ENCODE measurements at places on chromosomes 5 and 9.

GRCh38 chr5:180090769-180091546, 19.4 kb upstream of the RNF130 start:
- DNase-seq, result no peak

DNA sequence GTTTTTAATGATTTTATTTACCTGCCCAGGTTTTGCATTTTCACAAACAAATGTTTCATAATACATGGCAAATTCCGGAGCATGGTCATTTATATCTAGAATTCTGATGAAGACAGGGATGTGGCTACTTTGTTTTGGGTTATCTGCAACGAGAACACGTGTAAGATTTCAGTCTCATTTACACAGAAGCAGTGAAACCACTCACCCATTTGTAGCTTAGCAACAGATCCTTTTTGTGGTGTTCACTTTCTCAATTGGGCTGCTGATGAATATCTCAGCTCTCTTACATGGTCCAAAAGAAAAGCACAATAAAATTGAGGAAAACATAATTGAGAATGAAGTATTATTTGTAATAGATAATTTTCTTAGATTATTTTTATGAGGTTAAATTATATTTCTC, 148.6 kb downstream of the CDH9 start:
- DNase-seq, result no peak

GRCh38 chr5:17042041-17042440, 106.0 kb upstream of the MYO10 start:
- peak; percentile 60 for DNase-seq

DNA sequence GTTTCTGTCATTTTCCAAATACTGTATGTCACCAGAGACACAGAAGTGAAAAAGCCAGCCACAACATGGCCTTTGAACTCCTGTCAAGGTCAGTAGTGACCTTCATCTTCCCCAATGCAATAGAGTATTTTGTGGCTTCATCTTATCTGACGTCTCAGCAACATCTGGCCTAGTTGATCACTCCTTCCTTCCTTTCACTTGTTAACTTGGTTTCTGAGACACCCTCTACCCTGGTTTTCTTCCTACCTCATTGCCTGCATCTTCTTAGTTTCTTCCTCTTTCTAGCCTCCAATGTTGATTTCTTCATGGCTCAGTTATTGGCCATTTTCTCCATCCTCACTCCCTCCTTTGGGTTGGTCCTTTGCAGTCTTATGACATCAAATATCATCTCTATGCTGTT, 36.3 kb downstream of the GLIS3 start:
- DNase-seq, result no peak

DNA sequence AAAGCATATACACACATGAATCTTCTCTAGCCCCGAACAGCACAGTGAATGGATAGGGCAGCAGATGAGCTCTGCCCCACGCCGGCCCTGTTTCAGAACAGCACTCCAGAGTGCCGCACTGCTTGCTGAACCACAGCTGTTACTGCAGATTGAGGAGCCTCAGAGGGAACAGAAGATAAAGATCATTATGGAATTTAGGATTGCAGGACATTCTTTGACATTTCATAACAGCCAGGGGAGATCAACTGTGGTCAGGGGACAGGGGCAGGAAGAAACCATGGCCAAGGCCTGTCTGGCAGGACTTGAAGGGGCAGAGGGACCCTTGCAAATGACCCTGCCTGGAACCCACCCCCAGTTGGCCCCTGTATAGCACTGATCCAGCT, 20.6 kb downstream of the IRF1 start:
- DNase-seq, result no peak

- DNase-seq, result peak; percentile 53
These were observed 408.3 kb downstream of the DMRT2 start for GRCh38 chr9:1458503-1458902.

DNA sequence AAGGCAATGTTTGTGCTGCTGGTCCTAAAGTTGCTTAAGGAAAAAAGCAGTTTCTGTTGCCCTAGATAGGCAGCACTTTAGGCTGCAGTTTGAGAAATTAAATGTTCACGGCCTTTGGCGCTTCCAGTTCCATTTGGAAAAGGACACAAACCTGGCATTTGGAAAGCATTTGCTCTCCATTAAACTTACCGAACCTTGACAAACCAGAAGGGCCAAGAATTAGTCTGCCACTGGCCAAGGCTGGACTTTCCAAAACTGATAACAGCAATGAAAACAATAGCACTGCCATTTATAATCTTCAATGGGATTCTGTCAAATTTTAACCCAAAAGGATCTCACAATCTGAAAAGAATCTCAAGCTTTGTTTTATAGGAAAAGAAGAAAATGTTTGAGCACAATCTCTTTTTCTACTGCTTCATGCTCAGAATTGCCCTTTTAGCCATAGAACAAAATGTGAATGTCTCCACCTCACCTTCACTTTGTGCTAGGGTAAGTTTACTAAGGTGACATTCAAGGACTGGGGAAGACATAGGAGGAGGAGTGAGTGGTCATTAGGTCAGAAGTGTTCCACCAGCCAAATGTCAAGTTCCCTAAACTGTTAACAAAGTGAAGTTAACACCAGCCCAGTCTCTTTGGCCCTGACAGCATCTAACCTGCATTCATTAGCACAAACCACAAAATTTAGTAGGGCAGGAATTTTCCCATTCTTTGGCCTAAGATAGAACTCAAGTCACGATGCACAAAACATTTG, 583.4 kb upstream of the DMAC1 start:
- no peak for DNase-seq

DNA sequence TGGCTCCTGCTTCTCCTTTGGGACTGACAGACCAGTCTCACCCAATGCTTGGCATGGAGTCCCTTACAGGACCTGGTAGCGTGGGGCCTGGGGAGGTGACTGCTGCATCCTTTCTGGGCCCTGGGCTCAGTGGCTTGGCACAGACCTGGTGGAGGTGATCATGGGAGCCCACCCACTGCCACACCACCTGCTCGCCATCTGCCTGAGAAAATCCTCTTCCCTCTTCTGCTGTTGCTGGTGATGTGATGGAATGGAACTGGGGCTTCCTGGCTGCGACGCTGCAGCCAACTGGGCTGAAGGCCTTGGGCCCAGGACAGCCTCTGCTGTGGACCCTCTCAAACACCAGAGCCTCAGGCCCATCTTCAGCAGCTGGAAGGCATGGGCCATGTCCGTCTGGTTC, 122.5 kb upstream of the PANK3 start:
- DNase-seq, result no peak

GRCh38 chr9:38362852-38363588, 29.5 kb upstream of the ALDH1B1 start:
- peak; percentile 69 for DNase-seq

DNA sequence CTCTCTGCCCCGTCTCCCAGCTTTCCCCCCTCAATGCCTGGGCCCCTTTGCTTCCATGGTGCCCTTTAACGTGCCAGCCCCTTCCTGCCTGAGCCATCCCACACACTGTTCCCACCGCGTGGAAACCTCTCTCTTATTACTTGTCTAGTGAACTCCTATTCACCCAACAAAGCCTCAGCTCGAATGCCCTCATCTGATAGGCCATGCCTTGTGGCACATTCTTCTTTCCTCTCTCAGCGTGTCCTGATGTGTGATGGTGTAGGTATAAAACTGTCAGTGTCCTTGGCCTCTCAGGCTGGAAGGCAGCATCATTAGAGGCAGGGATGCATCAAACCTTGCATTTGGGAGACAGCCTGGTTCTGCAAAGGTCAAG, 152.3 kb downstream of the OLFM1 start:
- DNase-seq, result no peak

DNA sequence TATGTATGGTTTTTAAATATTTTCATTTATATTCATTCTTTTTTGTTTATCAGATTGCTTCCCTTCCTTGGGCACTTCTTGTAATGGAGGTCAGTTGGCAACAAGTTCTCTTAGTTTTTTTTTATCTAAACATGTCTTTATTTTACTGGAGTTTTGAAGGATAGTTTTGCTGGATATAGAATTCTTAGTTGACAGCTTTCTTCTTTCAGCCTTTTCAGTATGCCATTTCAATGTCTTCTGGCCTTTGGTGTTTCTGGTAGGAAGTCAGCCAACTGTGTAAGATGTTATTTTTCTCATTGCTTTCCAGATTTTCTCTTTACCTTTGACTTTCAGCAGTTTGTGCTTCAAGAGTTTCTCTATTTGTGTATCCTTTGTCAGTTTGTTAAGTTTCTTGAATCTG, 14.2 kb downstream of the SLC12A2 start:
- no peak for DNase-seq

DNA sequence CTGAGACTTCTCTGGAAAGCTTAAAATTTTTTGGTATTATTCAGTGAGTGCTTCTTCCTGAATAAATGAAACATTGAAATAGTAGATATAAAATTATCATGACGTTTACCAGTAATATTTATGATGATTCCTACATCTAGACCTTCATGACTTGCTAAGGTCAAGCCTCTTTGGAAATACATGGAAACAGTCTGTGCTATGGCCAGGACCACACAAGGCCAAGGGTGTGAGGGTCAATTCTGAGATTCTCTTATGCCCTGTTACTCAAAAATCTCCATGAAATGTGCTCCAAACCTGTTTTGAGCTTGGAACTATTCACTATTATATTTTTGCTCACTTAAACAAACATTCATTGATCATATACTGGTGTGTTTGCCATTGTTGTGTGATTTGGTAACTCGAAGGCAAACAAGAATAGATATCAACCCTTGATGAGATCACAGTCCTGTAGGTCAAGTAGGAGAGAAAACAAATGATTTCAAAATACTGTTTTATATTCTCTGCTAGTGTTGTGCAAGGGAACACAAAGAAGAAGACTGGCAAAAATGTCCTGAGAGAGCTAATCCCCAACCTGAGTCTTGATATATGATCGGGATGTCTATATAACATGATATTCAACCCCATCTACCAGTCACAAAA, 1254.9 kb upstream of the DMAC1 start:
- DNase-seq, result no peak

- no peak for DNase-seq
These were observed 6.7 kb upstream of the PHF2 start for GRCh38 chr9:93569621-93570174.

Data from GM04504 (cell line).